Pancreas (tissue), 10 donors: ENCODE measurements at places on chromosomes 2 and 18. TPM values are rescaled to one million over a fixed set of nuclear protein-coding genes. Genes with fewer than 3 reads are reported as not detected.

DCAF17 gene
- polyA plus RNA-seq, result 2.9 TPM

SNRNP200 gene
- polyA plus RNA-seq, result 51.4 TPM

YES1 gene
- 10.7 TPM for polyA plus RNA-seq

TCF23 gene
- polyA plus RNA-seq, result not detected

DES gene
- polyA plus RNA-seq, result 101 TPM

KCNE4 gene
- polyA plus RNA-seq, result 1.9 TPM

CLHC1 gene
- 20.0 TPM for polyA plus RNA-seq

KCNK3 gene
- polyA plus RNA-seq, result 7.5 TPM

IL1RN gene
- polyA plus RNA-seq, result 0.65 TPM

SCG2 gene
- 30.0 TPM for polyA plus RNA-seq

RPRM gene
- polyA plus RNA-seq, result 0.23 TPM

POTEC gene
- polyA plus RNA-seq, result not detected

NDC80 gene
- 0.09 TPM for polyA plus RNA-seq

GRCh38 chr2:9769171-9770005, 73.9 kb upstream of the TAF1B start:
- DNase-seq, result no peak

DNA sequence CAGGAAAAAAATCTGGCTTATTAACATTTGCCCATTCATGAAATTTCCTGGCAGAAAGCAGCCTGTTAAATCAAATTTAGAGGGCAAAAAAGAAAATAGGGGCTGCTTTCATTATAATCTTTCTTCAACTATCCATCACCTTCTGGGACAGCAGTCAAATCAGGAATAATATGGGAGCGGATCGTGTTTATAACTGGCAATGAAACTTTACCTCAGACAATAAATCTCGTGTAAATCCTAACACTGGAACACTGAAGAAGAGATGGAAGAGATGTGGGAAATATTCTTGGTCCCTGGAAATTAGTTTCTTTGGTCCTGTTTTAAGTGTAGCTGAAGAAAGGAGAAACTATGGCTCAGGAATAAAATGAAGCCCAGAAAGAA, 77.5 kb upstream of the SERTAD2 start:
- DNase-seq, result no peak

DNA sequence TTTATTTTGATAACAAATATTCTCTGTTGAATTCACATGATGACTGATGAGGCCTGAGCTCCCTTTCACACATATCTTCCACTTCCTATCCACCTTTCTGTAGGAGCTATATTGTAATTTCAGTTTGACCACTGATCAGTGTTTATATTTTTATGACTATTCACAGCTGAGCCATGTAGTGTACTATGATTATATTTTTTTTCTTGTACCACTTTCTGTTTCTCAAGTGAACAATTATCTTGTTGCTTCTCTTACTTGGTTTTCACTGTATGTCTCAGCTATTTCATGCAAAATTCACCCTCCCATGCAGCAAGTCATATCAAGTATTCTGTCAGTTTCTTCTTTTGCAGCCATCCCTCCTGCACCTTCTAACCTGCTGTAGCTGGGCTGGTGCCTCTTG, 78.4 kb downstream of the TMEM247 start:
- no peak for DNase-seq

DNA sequence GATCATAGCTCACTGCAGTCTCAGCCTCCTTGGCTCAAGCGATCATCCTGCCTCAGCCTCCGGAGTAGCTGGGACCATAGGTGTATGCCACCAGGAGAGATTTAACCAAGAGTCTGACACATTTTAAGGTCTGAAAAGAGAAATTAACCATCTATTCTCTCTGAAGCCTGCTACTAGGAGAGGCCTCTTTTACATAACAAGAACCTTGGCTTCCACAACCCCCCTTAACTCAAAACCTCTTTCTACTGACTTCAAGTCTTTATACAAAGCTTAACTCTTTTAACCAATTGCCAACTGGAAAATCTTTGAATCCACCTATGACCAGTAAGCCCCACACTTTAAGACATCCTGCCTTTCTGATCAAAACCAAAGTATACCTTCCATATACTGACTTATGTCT, 279.9 kb upstream of the CELF4 start:
- DNase-seq, result no peak

DNA sequence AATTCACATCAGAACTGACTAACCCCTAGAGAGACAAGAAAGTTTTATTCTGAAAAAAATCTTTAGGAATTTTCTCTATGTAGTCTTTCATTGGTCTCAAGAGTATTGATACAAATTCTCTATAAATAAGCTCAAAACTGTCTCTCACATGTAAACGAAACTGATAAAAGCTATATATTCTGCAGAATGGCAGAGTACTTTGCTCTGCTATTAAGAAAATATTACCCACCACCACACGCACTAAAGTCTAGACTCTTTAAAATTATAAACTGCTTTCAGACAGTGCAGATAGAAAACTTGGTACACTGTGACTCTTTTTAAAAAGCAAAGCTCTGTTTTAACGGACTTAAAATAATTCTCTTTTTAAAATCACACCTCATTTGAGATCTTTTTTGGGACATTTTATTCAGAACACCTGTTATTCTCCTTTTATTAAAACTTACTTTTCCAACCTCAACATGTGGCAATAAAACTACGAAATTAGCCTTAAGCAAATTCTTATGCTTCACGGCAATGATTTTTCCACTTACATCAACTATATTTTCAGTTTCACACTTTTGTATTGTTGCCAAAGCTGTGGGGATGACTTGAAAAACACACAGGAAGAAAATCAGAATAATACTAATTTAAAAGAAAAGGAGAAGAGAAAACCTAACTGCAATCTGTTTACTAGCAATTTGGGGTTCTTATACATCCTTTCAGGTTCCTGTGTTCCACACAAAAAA, 58.0 kb downstream of the CCDC88A start:
- DNase-seq, result no peak

- no peak for DNase-seq
These were observed 29.8 kb downstream of the TSHZ1 start for GRCh38 chr18:75240433-75240832.

DNA sequence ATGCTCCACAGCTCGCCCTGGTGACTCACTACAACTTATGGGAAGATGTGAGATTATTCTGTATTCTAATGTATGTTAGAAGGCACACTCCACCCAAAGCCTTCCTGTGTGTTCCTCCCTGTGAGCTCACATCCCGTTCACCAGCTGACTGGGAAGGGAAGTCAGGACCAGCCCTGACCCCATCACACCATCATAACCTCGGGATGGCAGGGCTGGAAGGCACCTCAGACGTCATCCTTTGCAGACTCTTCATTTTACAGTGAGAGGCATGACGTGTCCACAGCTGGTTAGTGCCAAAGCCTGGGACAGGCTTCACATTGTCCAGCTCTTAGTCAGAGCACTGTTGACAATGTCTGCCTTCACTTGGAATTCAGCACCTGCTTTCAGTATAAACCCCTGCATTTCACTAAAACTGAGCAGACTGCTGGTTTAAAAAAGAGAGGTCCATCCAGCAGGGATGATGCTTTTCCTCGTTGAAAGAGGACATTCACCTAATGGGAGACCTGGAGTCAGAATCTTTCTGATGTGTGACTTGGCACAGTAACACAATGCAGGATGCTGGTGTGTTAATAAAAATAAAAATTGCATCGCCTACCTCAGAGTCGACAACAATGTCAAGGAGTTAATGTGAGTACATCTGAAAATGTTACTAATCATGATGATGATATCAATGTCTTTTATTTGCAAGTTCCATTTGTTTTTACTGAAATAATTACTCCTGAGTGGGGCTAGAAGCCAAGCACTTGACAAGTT, 418.0 kb upstream of the TNP1 start:
- DNase-seq, result no peak

- no peak for DNase-seq
These were observed 75.2 kb upstream of the GALNT5 start for GRCh38 chr2:157182204-157182709.

- no peak for DNase-seq
These were observed 129.8 kb upstream of the COL5A2 start for GRCh38 chr2:189309331-189309730.

GRCh38 chr2:205585449-205586383, 96.6 kb upstream of the NRP2 start:
- no peak for DNase-seq

DNA sequence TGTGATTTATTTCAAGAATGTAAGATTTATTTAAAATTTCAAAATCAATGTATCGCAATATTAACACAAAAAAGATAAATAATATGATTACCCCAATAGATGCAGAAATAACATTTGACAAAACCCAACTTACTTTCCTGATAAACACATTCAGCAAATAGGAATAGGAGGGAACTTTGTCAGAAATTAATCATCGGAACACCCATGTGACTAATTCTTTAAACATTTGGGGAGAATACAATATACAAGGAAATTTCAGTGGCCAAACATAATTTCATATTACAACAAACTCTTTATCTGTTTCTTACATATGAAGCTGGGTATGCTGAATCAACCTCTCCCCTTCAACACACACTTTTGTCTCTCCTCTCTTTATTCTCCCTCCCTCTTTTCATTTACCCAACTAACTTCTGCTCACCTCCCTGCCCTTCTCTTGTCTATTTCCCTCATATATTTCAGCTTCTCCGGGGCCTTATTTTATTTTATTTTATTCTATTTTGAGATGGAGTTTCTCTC, 309.6 kb upstream of the CNTNAP5 start:
- no peak for DNase-seq

- DNase-seq, result no peak
These were observed 572.2 kb upstream of the SALL3 start for GRCh38 chr18:78407466-78407844.

DNA sequence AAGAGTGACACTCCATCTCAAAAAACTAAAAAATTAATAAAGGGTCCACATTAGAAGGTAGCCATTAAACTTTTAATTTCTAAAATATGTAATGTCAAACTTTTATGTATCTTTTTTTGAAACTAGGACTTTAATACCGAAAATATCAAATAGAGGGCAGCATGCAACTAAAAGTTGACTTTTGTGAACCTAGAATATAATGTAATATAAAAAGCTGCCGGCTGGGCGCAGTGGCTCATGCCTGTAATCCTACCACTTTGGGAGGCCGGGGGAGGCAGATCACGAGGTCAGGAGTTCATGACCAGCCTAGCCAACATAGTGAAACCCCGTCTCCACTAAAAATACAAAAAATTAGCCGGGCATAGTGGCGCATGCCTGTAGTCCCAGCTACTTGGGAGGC, 62.8 kb downstream of the INO80D start:
- no peak for DNase-seq

DNA sequence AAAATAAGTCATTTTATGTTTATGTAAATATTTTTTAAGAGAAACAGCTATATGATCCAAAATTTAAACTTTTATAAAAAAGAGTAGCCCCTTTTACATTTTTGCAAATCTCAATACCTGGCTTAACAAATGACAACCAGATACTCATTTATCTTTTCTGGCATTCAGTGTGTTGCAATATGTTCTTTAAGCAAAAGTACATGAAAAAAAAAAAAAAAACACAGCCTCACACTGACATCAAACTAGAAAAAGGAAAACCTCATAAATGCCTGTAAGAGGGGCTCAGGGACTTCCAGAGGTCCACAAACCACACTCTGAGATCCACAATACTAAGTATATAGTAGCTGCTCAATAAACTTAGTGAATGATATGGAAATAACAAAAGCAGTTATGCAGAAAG, 21.9 kb downstream of the PPP4R3B start:
- no peak for DNase-seq

GRCh38 chr2:207241198-207241597, 75.5 kb upstream of the KLF7 start:
- no peak for DNase-seq

DNA sequence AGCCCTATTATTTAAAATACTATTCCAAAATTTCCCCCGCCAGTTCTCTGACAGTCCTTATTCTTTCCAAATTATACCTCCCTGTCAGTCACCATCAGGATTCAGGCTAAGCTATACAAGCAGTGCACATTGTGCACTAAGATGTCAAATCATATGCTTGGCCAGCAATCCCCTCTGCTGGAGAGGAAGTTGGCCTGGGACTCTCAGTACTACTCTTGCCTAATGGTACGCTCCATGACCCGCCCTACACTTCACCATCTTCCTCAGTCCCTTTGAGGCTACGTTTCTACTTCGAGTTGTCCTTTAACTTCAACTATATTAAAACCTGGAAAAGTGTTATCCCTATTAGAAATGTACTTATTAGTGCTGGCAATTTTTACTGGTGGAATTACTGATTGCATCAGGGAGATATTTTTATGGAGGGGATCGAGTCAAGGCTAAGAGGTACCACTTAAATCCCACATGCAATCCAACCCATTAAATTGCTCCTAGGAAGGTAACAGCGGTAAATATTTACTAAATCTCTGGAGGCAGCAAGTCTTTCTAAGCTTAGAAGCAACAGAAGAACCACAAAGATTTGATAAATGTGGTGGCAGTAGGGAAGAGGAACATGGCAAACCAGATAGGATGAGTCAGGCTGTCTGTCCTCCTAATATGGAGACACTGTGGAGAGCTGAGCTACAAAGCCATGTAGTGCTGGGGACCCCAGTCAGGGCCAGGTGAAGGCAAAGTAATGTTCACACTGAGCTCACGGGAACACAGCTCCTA, 2.7 kb downstream of the USP40 start:
- no peak for DNase-seq

DNA sequence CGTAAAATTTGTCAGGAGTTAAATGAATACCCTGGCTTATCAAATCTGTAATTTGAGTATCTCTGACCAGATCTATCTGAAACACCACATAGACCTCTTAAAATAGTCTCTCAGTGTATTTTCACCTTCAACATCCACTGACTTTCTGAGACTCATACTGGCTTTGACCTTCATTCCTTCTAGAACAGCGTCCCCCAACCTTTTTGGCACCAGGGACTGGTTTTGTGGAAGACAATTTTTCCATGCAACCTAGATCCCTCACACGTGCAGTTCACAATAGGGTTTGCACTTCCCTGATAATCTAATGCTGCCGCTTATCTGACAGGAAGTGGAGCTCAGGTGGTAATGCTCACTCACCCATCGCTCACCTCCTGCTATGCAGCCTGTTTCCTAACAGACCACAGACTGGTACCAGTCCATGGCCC, 3.2 kb downstream of the NBAS start:
- no peak for DNase-seq

DNA sequence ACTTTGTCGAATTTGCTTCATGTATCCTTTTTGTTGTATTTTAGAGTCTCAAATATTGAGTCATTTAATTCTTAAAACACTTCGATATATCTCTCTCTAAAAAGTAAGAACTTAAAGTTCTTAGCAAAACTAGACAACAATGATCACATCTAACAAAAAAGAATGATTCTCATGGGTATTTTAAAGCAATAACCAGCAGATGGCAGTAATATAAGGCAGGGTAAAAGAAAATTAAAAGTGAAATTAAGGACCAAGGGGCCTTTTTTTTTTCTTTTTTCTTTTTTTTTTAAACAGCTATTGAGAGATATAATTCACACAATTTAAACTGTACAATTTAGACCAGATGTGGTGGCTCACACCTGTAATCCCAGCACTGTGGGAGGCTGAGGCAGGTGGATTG, 9.9 kb upstream of the AOX1 start:
- no peak for DNase-seq

- no peak for DNase-seq
These were observed 29.5 kb upstream of the SEMA4C start for GRCh38 chr2:96899413-96899741.

- no peak for DNase-seq
These were observed 707.8 kb upstream of the SALL3 start for GRCh38 chr18:78271790-78272189.
